ENCODE measurements at places on chromosomes 1 and 21. TPM values are rescaled to one million over a fixed set of nuclear protein-coding genes. Genes with fewer than 3 reads are reported as not detected.

- DNase-seq, result no peak
Measured at GRCh38 chr1:224067621-224068457, 46.1 kb upstream of the FBXO28 start.

Gene MFSD2A
- total RNA-seq, result 3.7 TPM

Gene NPPA
- total RNA-seq, result not detected

Gene EDARADD
- 5.0 TPM for total RNA-seq

- DNase-seq, result no peak
Measured at GRCh38 chr1:10360045-10360444, 38.8 kb upstream of the PGD start.

GRCh38 chr1:11845641-11846335 is 1.8 kb downstream of the NPPA start:
- DNase-seq, result peak; percentile 21

- DNase-seq, result peak; percentile 47
Measured at GRCh38 chr1:35929730-35930592, 944 bp upstream of the AGO3 start.

GRCh38 chr21:17794518-17795145 is 24.5 kb downstream of the C21orf91 start:
- no peak for DNase-seq

DNA sequence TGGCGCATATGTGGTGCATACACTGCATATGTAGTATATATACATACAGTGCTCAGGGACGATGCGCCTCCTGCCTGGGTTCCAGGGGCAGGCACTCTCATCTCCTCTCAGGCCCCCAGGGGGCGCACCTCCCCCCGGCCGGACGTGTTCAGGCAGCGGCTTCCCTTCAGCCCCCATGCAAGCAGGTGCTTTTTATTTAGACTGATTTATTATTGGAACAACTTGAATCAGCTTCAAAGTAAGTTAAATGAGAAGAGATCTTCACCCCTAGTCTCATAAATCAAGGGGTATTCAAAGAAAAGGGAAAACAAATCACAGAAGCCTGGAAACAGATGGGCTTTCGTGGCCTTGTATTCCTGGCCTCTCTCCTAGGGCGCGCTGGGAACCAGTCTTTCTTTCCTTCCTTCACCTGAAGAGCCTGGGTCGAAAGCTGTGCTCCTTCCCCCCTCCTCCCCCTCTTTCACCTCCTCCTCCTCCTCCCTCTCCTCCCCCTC is 64.6 kb downstream of the UBIAD1 start:
- DNase-seq, result peak; percentile 74

Gene NLRP3
- 2.0 TPM for total RNA-seq

Gene HPDL
- not detected for total RNA-seq

Gene PRDX6
- 75.6 TPM for total RNA-seq

Gene TFAP2E
- 5.1 TPM for total RNA-seq

GRCh38 chr1:56644064-56644918 is 823 bp upstream of the PRKAA2 start:
- DNase-seq, result no peak

DNA sequence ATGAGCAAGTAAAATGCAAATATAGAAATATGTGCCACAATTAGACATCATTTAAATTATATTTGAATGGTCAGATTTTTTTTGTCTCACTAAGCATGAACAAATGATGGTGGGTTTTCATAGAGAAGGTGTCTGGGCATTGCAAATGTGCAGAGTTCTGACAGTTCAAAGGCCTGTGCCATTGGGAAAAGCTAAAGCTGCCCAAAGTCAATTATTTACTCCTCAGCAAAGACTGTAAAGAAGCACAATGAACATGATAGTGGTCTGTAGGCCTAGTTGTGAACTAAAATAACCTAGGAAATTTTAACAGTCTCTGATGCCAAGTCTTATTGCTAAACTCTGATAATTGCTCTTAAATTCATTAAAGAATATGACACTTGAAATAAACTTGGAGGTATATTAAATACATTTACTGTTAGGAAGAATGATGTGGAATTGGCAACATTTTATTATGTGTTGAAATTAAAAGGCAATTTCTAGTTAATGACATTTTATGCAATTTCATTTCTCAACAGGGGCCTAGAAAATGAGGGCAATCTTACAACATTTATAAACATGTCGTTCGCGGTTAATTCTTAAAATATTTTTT is 874.3 kb upstream of the ADAMTS5 start:
- no peak for DNase-seq

DNA sequence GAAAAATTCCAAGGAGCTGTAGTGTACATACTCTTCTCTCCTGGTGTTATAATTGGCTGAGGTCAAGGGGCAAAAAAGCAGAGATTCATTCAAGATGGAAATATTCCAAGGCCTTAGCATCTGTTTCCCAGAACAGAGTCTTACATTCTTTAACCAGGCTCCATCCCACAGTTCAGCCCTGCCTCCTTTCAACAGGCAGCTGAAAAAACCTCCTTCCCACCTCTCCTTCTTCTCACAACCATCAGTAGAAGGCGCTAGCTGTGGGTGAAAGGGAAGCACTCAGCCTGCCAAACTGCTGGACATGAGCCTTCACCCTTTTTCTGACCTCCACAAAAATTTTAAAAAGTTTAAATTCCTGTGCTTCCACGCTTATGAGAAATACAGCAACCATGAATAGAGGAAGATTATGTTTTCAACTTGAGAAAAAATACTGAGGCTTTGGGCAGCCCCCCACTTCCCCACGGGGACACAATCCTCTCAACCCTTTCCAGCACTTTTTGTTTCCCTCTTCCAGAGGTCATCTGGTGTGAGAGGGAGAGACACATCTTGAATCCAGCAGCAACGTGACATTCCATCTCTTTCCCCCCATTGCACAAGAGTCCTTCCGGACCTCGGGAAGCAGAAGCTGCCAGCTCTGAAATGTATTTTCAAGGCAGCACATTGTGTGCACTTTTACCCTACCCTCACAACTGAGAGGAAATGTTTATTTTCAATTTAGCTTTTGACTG is 43.2 kb upstream of the FMO2 start:
- no peak for DNase-seq

- DNase-seq, result no peak
Measured at GRCh38 chr1:76068542-76068941, 6.0 kb upstream of the ST6GALNAC3 start.

- DNase-seq, result no peak
Measured at GRCh38 chr1:117981455-117982192, 52.1 kb downstream of the WDR3 start.

- DNase-seq, result no peak
Measured at GRCh38 chr1:208892147-208892546, 648.0 kb upstream of the PLXNA2 start.

GRCh38 chr1:159798893-159799292 is 3.3 kb upstream of the FCRL6 start:
- DNase-seq, result peak; percentile 63

Gene DENND2D
- total RNA-seq, result 83.8 TPM

GRCh38 chr1:57483954-57484353 is 60.1 kb upstream of the DAB1 start:
- DNase-seq, result no peak

Gene PPFIA4
- 0.96 TPM for total RNA-seq

DNA sequence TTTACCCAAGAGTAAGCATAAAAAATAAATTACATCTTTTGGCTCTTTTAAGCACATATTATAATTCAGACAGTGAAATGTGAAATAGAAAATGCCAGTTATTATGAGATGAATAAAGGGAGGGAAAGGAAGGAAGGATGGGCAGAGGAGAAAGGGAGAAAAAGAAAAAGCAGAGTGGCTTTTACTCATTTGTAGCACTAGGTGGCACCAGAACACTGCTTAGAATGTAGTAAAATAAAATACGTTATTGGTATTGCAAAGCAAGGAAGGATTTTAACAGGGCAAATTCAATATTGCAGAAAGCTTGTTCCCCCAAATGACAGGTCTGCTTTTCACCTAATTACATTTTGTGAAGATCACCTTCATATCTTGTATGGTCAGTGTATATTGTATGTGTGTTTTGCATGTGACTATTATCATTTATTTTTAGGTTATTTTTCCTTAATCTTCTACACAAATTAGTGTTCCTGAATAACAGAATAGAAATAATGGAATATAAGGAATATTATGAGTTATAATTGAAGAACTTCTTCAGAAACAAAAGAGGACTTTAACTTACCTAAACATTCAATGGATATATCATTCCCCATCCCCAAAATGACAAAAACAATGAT is 9.1 kb upstream of the PCNX2 start:
- no peak for DNase-seq

GRCh38 chr1:69993810-69994209 is 211.6 kb downstream of the LRRC40 start:
- DNase-seq, result no peak

Gene LCE1D
- not detected for total RNA-seq

Gene GRHL3
- not detected for total RNA-seq

GRCh38 chr1:179083533-179083932 is 1.7 kb downstream of the TOR3A start:
- DNase-seq, result no peak

DNA sequence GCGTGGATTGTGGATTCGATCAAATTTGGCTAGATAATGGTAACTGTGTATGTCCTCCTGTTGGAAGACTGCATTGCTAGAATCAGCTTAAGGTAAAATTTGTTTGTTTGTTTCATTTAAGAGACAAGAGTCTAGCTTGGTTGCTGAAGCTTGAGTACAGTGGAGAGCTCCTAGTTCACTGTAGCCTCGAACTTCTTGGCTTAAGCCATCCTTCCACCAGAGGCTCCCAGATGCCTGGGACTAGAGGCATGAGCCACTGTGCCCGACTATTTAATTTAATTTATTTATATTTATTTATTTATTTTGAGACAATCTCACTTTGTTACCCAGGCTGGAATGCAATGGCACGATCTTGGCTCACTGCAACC is 1.5 kb downstream of the PHACTR4 start:
- no peak for DNase-seq

DNA sequence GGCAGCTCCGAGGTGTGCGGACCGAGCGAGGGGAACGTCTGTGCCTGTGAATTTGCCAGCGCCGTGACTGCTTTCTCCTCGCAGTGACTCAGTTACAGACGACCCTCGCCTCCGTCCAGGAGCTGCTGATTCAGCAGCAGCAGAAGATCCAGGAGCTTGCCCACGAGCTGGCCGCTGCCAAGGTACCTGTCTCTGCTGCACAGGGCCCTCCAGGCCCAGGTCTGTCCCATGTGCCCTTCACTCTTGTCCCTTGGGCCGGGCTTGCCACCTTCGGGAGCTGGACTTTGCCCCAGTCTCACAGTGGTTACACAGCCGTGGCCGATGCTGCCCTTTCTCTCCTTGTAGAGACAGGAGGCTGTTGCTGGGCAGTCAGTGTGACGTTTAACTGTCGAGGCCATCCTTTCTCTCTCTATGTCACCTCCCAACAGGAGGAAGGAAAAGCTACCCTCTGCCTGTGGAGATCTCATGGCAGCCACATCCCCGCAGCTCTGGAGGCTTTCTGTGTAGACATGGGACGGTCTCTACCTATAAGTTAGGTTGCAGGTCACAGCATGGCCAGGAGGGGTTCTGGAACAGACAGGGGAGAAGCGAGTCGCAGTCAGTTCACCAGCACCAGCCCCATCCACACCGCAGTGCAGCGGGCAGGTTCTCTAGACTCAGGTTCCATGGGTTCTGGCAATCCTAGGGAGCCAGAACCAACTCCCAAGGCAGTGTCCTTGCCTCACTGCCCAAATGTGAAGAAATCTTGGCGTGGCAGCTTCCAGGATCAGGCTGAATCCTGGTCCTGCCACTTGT is 149.7 kb downstream of the PEX14 start:
- DNase-seq, result no peak

DNA sequence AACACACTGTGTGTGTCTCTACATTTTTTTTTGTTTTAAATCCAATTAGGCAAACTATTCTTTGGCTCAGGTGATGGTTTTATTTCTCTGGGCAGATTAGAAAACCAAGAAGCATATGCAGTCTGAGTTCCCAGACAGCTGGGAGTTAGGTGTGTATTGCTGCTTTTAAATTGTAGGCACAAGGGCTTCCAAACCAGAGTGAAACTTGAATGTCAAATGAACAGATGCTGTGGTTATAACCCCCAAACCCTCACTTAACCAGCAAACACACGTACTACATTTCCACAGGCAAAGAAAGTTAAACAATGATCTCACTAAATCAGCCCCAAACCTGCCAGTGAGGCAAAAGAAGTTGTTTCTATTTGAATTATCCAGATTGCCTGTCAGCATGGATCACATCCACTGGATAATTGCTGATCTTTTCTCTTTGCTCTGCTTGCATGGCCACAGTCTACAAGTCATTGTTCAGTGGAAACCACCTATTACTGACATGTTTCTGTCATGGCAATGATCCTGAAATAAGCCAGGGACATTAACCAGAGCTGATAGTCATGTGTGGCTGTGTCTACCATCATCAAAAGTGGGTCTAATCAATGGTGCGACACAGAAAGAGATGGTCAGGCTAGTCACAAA is 576.5 kb upstream of the PLXNA2 start:
- no peak for DNase-seq

Gene ITLN2
- total RNA-seq, result not detected

DNA sequence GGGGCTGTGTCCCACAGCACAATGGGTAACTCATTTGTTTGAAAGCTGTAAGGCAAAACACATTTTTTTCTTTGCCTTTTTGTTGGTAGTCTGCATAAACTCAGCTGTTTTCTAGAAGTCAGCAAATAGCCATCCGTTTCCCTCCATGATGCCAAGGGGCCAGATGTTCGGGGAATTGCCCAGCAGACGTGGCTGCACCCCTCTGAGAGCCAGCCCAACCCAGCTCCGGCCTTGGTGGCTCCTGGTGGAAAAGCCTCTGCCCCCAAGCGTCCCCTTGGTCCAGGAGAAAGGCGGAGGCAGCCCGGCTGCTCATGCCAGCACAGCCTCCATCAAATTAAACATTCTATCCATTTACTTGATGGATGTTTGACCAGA is 58.4 kb upstream of the ADARB1 start:
- no peak for DNase-seq

DNA sequence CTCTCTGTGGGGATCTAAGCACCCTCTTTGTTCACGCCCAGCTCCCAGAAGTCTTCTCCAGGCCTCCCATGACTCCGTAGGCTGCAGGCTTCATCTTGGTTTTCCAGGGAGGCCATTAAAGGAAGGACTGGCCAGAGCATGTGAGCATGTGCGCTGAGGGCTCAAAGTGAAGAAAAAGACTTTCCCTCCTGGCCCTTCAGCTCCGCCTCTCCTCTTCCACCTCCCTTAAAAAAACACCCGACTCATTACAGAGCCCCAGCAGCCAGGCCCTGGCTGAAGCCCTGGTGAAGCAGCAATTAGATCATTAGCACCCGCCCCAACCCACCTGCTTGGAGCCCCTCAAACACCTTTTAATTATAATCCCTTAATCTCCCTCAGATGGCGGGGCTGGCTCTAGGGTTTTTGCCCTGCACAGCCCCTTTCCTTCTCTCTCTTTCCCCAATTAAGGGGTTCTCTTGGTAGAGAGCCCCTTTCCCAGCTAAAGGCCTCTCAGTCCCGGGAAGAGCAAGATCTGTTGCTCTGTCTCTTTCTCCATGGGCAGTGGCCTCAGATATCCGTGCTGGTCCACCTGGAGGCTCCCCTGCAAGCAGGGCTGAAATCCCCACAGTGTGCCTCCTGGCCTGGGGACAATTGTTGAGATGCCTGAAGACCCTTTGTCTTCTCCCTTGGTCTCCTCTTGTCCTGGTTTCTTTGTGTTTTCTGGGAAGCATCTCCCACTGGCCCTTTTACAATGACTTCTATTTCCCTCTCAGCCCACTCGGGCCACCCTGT is 30.5 kb downstream of the RHBG start:
- DNase-seq, result no peak

- DNase-seq, result no peak
Measured at GRCh38 chr1:82160036-82160435, 359.3 kb downstream of the ADGRL2 start.

- DNase-seq, result no peak
Measured at GRCh38 chr1:112708002-112708448, 1.1 kb upstream of the RHOC start.

Gene OR2G6
- total RNA-seq, result not detected

Gene NTPCR
- 12.4 TPM for total RNA-seq
